ENCODE measurements at places on chromosomes 13 and 19. TPM values are rescaled to one million over a fixed set of nuclear protein-coding genes. Genes with fewer than 3 reads are reported as not detected.

DNA sequence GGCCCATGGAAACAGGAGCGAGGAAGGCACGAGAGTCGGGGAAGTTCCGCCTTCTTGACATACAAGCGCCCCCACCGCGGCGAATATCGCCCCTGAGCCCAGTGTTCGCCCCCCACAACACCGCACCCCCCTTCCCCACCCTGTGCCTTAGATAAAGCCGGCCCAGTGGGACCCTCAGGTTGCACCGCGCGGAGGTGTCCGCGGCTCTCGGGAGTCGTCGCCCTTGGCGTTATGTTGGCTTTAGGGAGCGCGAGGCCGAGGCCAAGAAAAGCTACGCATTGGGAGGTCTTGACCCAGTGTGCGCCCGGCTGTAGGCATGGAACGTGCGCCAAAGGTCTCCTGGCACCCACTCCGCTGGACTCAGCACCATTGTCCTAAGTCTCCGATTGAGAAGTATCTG, 603 bp upstream of the ZNF132 start:
- no peak for DNase-seq

DNA sequence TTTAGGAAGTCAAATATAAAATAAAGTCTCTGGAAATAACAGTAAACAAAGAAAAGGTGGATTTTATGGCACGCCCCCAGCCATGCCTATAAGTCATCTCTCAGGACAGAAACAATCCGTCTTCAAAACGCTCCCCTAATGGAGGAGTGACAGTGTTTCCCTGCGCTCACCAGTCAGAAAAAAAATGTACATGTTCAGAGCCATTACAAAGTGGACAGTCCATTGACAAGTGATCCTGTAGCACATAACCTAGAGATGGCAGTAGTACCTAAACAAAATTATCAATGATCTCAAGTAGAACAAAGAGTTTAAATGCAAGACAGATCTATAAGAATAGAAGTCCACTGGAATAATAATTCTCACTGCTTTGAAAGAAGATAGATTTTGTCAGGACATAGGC, 891.7 kb upstream of the MIR17HG start:
- DNase-seq: no peak

DNA sequence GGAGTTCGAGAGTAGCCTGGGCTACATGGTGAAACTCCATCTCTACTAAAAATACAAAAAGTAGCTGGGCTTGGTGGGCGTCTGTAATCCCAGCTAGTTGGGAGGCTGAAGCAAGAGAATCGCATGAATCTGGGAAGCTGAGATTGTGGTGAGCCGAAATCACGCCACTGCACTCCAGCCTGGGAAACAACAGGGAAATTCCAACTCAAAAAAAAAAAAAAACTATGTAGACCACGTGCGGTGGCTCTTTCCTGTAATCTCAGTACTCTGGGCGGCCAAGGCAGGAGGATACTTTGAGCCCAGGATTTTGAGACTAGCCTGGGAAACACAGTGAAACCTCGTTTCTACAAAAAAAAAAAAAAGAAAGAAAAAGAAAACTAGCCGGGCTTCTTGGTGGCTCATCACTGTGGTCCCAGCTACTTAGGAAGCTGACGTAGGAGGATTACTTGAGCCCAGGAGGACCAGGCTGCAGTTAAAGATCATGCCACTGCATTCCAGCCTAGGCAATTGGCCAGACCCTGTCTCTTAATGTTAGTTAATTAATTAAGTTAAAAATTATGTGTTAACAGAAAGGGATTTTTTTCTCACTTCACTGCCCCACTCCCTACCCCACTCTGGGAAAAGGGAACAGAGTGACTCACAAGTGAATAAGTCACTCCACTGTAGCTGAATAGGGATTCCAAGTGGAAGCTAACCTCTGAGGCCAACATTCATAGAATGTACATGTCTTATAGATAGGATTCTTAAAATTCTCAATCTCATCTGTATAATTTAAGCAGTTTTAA, 2.2 kb downstream of the ZNF83 start:
- DNase-seq: no peak

DNA sequence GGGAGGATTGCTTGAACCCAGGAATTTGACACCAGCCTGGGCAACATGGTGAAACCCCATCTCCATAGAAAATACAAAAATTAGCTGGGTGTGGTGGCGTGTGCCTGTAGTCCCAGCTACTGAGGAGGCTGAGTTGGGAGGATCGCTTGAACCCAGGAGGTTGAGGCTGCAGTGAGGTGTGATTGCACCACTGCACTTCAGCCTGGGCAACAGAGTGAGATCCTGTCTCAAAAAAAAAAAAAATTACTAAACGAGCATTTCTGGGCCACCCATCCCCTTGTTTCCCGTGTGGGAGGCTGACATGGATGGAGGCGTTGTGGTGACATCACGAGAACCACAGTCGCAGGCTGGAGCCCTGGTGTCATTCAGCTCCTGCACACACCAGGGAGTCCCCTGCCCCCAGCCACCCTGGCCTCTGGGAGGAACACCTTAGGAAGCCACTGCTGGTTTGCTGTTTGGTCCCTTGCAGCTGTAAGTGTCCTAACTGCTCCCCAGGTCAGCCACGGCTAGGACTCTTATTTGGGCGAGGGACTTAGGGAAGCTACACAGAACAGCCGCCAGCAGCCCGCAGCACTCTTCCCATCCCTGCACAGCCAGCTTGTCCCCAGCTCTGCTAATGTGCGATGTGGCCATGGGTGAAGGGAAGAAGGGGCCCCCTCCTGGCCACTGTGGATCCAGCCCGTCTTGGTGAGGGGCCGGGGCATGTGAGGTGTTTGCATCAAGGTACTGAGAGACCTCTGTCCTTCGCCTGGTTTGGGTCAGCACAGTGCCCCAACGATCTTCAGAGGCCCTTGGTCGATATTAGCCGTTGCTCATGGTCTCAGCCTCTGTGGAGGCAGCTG, 12.7 kb downstream of the NKPD1 start:
- no peak for DNase-seq

DNA sequence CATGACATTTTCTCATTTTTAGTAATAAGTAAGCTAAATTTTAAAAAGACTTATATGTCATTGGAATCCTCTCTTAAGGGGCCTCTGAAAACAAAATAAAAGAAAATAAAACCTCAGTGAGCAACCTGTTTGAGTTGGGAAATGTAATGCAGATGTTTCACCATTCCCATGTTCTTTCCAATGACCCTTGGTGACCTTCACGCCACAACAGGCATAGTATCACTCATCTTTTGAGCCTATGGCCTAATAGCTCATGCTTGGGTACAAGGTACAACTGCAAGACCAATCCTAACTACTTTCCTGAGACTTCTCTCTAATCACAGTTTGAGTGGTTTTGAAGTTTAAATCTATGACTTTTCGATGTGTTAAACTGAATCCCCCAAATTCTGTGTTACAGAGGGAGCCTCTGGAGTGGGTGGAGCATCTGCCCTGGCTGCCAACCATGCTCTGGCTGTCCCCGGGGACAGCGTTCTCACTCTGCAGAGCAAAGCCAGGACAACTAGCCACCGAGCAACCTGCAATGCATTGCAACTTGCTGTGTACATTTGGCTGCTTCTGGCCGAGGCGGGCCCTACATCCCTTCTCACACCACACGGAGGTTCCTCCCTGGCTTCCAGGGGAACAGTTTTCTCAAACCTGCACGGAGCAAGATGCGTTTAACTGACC, 307.9 kb upstream of the MAB21L1 start:
- DNase-seq: no peak

DNA sequence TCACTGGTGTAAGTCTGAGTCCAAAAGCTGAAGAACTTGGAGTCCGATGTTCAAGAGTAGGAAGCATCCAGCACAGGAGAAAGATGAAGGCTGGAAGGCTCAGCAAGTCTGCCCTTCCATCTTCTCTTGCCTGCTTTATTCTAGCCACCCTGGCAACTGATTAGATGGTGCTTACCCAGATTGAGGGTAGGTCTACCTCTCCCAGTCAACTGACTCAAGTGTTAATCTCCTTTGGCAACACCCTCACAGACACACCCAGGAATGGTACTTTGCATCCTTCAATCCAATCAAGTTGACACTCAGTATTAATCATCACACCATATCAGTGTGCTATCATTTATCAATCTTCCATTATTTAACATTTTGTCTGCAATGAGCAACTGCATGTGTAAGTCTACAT, 223.5 kb downstream of the GPC5 start:
- DNase-seq: no peak

- DNase-seq: no peak
These were observed 76.5 kb downstream of the FGF14 start for GRCh38 chr13:102325321-102325720.

DNA sequence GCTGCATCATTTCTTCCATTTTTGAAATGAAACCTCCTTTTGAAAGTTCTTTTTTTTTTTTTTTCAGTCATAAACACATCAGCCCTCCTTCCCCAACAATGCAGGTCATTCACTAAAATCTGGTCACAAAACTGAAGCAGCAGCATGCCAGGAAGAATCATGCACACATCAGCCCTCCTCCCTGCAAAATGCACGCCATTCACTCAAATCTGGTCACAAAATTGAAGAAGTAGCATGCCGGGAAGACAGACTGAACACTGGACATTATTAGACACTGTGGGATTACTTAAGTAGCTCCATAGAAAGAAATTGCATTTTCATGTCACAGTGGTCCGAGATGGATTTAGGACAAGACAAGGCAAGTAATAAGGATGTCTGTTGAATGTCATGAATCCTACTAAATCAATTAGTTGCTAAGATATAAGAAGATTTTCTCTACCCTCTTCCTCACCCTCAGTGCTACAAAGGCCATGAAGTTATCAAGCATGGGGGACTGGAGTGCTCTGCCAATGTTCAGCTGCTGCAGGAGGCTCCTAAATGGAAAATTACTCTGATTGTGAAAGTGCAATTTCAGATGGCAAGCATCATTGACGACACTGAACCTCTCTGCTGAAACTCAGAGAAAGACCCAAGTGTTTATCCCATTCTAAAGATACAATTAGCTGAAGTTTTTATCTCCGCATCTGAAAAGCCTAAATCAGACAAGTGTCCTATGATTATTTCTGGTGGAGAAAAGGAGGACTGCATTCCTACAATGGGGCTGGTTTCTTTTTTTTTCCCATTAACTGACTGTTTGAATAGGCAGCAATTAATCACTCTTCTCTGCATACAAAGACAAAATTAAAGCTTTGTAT, 913.2 kb downstream of the DIAPH3 start:
- no peak for DNase-seq

DNA sequence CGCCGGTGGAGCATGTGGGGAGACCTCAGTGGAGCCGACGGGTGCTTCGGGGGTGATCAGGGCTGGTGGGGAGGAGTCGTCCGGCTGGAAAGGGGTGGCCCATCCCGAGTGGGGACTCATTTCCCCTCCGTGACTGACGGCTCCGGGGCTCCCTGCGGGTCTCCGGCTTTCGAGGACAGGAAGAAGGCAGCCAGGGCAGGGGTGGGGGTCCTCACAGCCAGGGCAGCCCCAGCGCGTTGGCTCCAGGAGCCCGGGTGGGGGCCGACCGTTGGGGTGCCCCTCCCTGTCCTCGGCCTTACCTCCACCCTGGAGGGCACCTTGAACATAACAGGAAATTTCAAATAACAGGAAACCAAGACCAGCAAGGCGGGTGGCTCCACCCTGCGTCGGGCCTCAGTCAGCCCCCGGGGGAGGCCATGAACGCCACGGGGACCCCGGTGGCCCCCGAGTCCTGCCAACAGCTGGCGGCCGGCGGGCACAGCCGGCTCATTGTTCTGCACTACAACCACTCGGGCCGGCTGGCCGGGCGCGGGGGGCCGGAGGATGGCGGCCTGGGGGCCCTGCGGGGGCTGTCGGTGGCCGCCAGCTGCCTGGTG, at the start of gene S1PR4:
TSS of gene S1PR4 (plus strand) at position 393 of the 596 bp plus-strand sequence. CDS start at position 417, 24 bp downstream.
- DNase-seq: no peak

DNA sequence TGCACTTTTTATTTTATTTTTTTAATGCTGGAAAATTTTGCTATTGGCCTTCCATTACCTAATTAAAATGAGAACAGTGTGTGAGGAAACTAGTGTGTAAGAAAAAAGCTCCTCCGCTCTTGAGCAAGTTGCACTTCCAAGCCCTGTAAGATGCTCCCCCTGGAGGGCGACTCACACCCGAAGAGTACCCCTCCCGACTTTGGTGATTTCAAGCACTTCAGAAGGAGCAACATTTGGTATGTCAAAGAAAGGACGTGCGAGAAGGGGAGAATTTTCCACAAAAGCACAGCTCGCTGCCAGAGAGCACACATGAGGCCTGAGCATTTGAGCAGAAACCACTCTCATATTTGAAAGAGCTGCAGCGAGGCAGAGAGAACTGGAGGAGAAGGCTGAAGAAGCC, 504.4 kb downstream of the FGF9 start:
- DNase-seq: no peak

GRCh38 chr13:92590503-92590908, 636.1 kb upstream of the GPC6 start:
- no peak for DNase-seq

Gene ACER1
- total RNA-seq: not detected

Gene MCF2L
- total RNA-seq: 83.0 TPM

Gene CATSPERD
- not detected for total RNA-seq

Gene ACTL9
- not detected for total RNA-seq

Gene TEX26
- not detected for total RNA-seq

Gene CCDC70
- total RNA-seq: not detected

Data from glutamatergic neuron (in vitro differentiated cells).